Right renal cortex interstitium (tissue), 3 donors: ENCODE measurements at places on chromosomes 16 and 17. TPM values are rescaled to one million over a fixed set of nuclear protein-coding genes. Genes with fewer than 3 reads are reported as not detected.

Gene GPR142
- polyA plus RNA-seq, result not detected

Gene ATF7IP2
- 21.5 TPM for polyA plus RNA-seq

Gene P2RX1
- 0.76 TPM for polyA plus RNA-seq

Gene CFAP97D1
- polyA plus RNA-seq, result 0.19 TPM

Gene MGAT5B
- 1.1 TPM for polyA plus RNA-seq

Gene ATP2A3
- 2.8 TPM for polyA plus RNA-seq

Gene FMNL1
- 6.6 TPM for polyA plus RNA-seq

Gene SEPTIN12
- polyA plus RNA-seq, result not detected
